GM12878 (cell line): ENCODE measurements at places on chromosomes 11 and 22. TPM values are rescaled to one million over a fixed set of nuclear protein-coding genes. Genes with fewer than 3 reads are reported as not detected.

DNA sequence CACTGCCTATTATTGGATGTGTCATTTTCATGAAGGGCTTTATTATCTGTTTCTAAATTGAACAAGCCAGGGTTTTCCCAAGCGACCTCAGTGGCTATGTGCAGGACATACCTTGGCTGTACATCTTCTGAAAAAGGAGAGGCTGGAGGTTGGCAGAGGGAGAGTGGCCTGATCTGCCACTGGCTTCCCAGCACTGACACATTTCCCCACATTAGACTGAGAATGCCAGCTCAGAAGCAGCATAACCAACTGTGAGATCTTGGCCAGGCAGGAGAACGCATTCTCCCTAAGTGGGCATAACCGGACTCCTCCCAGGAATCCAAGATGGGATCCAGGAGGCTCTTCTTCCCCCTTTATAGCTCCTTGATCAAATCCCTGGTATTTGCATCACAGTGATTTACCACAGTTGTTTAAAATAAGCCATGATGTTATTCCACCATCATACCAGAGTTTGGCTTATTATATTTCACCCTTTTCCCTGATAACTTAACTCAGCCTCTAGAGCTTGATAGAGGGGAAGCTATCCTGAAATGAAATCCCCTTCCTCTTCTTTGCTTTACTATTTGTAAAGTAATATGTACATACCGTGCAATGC lies 33.8 kb downstream of the AMOTL1 start:
- no peak for DNase-seq

DNA sequence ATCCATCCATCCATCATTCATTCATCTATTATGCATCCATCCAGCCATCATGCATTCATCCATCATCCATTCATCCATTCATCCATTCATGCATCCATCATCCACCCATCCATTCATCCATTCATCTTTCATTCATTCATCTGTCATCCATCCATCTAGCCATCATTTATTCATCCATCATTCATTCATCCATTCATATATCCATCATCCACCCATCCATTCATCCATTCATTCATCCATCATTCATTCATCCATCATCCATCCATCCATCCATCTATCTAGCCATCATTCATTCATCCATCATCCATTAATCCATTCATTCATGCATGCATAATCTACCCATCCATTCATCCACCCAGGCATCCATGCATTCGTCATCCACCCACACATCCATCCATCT lies 1450.3 kb downstream of the TBC1D22A start:
- DNase-seq = no peak

The HBG1 gene
- polyA plus RNA-seq = not detected in 2 replicates

The TBCEL gene
- polyA plus RNA-seq = 4.3 and 7.4 TPM in 2 replicates
